MG63 (cell line): ENCODE measurements at places on chromosomes 1 and 21. TPM values are rescaled to one million over a fixed set of nuclear protein-coding genes. Genes with fewer than 3 reads are reported as not detected.

GRCh38 chr1:78045563-78045925 lies 222 bp upstream of the GIPC2 start:
- DNase-seq = no peak

- DNase-seq = peak; percentile 69
Observed at GRCh38 chr1:46179138-46180081, 3.1 kb upstream of the P3R3URF start.

DNA sequence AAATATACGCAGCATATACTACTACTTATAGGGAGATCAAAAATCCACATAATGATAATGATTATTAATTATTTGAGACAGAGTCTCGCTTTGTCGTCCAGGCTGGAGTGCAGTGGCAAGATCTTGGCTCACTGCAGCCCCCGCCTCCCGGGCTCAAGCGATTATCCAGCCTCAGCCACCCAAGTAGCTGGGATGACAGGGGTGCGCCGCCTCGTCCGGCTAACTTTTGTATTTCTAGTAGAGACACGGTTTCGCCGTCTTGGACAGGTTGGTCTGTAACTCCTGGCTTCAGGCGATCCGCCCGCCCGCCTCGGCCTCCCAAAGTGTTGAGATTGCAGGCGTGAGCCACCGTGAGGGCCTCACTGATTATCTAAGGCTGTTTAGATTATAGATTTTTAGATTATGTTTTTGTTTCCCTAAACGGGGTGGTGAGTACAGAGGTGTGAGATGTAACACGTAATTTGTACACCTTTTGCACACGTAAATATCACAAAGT lies 548 bp upstream of the SLC25A33 start:
- DNase-seq = no peak

- no peak for DNase-seq
Observed at GRCh38 chr21:45332415-45332814, 44.7 kb upstream of the POFUT2 start.

GRCh38 chr1:78176448-78176847 lies 130.7 kb downstream of the GIPC2 start:
- peak; percentile 56 for DNase-seq

- peak; percentile 67 for DNase-seq
Observed at GRCh38 chr1:8133190-8133589, 107.1 kb upstream of the ERRFI1 start.

GRCh38 chr1:173861731-173862145 lies 6.1 kb downstream of the GAS5 start:
- DNase-seq = peak; percentile 34

DNA sequence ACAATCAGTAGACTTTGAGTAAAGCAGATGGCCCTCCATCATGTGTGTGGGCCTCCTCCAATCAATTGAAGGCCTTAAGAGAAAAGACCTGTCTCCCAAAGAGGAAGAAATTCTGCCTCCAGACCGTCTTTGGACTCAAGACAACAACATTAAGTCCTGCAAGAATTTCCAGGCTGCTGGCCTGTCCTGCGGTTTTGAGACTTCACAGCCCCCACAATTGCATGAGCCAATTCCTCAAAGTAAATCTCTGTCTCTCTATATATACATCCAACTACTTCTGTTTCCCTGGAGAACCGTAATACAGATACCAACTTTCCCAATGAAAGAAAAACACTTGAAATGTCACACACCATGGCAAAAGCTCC lies 16.4 kb downstream of the REG4 start:
- no peak for DNase-seq

DNA sequence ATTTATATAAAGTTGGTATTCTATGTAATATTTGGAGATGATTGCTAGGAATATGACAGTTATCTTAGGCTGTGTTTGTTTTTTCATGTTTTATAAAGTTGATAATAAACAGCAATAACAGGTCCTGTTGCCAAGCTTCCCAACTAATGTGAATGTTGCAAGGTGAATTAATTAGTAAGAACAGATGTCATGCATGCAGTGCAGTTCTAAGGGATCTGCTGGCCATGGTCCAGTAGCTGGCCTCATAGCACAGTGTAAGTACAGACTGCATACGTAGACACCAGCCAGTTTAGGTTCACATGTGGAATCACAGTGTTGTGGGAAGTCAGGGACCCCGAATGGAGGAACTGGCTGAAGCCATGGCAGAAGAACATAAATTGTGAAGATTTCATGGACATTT lies 478.2 kb downstream of the NEGR1 start:
- DNase-seq = no peak

DNA sequence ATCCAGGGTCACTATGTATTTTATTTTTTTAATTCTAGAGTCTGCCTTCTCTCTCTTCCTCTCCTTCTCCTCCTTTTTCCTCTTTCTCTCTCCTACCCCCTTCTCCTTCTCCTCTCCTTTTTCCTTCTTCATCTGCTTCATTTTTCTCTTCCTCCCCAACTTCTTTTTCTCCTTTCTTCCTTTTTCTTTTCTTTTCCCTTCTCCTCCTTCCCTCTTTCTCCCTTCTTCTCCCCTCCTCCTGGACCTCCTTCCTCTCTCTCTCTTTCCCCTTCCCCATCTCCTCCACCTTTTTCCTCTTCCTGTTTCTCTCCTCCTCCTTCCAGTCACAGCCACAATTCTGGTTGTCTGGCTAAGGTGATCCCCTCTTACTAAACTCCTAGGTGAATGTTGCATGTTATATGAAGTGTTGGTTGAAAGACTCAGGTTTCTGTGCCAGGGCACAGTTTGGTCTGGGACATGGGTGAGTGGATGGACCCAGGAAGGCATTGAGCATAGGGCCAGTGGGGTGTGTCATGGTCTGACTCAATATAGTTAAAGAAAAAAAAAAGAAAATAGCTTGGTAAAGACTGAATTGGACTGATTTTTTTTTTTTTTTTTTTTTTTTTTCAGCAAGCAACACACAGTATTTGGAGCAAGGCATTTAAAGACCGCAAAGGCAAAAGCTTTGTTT lies 266.9 kb downstream of the TGFB2 start:
- DNase-seq = peak; percentile 5

GRCh38 chr1:67838180-67838910 lies 5.1 kb upstream of the GNG12 start:
- DNase-seq = peak; percentile 68

GRCh38 chr1:13697738-13698137 lies 2.2 kb upstream of the PRDM2 start:
- no peak for DNase-seq

- DNase-seq = no peak
Observed at GRCh38 chr1:41900603-41901444, 17.9 kb downstream of the HIVEP3 start.

DNA sequence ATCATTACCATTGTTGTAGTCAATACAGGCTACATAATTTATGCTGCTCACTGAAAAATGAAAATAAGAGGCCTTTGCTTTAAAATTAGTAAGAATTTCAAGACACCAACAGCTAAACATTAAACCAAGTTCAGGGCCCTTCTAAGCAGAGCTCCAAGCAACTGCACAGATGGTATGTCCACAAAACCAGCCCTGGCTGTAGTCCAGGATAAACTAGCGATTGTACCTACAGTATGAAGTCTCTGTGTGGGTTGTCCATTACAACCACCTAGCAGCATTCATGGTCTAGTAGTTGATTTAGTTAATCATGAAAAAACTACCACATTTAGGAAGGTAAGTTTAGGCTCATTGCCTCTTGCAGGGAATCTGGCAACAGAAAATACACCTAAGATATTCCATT lies 35.3 kb downstream of the CLCA4 start:
- no peak for DNase-seq

DNA sequence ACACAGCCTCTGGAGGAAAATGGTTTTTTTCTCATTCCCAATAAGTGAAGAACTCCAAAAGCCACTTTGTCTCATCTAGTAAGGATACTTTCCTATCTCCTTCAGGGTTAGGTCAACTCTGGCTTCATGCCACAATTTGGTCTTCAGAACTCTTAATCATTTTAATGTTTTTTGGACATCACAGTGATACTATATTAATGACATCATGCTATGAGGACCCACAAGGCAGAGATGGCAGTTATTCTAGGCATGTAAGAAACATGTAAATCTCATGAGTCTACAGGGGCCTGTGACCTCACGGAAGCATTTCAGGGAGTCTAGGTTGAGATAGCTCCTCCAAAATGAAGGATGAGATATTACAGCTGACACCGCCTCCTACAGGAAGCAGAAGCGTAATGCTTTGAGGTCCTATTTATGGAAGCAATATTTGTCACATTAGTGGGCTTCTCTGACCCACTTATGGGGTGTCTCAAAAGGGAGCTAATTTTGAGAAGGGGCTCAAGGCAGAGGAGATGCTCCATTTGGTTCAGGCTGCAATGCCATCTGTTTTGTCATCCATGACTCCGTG lies 5.0 kb upstream of the GPR137B start:
- no peak for DNase-seq

DNA sequence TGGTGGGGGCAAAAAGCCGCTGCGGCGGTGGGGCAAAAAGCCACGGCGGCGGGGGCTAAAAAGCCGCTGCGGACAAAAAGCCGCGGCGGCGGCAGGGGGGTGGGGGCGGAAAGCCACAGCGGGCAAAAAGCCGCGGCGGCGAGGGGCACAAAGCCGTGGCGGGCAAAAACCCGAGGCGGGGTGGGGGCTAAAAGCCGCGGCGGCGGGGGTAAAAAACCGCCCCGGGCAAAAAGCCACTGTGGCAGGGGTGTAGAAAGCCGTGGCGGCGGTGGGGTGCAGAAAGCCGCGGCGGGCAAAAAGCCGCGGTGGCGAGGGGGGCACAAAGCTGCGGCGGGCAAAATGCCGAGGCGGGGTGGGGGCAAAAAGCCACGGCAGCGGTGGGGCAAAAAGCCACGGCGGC lies 3901.8 kb downstream of the SRGAP2C start:
- no peak for DNase-seq

DNA sequence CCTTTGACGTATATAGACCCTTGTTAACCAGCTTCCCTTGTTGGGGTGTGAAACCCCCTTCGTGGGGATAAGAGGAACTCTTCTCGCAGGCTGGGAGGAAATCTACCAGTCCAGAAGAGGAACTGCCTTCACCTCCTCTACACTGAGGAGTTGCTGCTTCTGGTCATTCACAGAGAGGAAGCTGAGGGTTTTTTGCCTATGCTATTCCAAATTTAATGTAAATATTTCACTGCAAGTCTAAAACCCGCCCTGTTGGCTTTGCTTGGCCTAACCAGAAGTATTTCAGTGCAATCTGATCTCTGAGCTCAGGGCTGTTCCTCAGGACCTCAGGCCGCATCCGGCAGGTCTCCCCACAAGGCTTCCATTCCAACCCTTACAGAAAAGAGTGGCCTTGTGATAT lies 150.1 kb downstream of the HIVEP3 start:
- DNase-seq = no peak

- no peak for DNase-seq
Observed at GRCh38 chr1:30714025-30714424, 9.4 kb downstream of the MATN1 start.

GRCh38 chr21:14609274-14609673 lies 63.2 kb upstream of the SAMSN1 start:
- DNase-seq = no peak

GRCh38 chr1:161481624-161482392 lies 23.4 kb upstream of the FCGR2A start:
- DNase-seq = peak; percentile 54

- DNase-seq = no peak
Observed at GRCh38 chr1:190897233-190897632, 419.6 kb upstream of the BRINP3 start.

DNA sequence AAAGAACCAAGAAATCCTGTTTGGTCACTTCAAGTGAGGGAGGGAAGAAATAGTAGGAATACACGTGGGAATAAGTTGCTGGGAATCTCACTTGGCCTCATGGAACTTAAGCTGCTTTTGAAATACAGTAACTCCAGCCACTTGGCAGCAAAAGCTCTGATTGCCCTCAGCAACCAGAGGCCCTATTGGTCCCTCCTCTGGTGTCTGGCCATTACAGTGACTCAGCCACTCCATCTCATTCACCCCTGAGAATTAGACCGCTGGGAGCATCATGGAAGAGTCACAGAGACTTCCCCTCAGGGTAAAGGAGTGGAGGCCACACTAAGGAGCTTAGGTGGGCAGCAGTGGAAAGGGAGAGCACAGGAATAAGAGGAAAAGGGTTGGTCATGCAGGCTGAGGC lies 99.6 kb downstream of the ELAVL4 start:
- peak; percentile 46 for DNase-seq

DNA sequence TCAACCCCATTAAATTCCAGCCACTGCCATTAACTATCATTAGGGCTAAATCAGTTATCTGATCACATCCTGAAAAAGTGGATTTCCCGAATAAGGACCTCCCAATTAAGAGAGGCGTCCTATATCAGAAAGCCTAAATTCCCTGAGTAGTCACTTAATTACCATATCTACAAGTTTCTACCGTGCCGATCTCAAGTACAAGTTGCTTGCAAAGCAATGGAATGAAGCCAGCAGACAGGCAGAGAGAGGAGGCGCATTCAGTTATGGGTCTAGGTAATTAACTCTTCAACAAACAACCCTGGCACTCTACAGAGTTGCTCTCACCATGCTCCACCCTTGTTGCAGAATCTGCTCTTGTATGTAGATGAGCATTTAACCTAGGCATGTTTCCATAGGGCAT lies 494.6 kb upstream of the RUNX1 start:
- no peak for DNase-seq

- DNase-seq = no peak
Observed at GRCh38 chr1:184608581-184608980, 146.1 kb downstream of the EDEM3 start.

DNA sequence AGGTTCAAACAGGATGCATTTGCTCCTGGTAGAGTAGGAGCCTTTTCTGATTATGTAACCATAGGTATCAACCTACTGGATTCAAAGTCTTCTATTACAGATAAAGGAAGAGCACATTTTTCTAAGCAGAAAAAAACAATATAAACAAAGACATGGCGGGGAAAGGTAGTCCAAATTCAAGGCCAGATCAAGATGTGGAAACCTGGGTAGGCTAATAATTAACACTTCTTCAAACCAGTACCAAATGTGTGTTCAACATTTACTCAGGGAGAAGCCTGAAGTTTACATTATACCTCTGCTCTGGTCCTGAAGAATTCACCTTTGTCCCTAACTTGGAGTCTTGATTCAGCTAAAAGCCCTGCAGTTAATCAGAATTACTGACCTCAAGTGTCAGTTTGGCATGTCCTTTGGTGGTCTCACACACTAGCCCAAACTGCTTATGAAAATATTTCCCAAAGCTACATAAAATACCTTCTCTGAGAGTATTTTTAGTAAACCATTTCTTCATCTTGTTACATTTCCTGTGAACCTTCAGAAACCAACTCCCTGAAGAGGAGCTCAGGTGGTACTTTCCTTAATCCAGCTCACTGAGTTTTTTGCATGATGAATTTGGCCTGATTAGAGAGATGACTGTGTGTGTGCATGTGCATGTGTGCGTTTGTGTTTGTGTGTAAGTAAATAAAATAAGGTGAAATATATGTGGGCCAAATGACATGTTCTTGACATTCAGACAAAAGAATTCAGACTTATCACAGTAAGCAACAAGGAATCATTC lies 70.2 kb downstream of the TOR3A start:
- no peak for DNase-seq

PADI1 gene
- 0.03 TPM in 1 of 2 replicates, not detected in the other for total RNA-seq

HFM1 gene
- total RNA-seq = 0.07 TPM in 1 of 2 replicates, not detected in the other

SPRR4 gene
- not detected in 2 replicates for total RNA-seq

AGO4 gene
- total RNA-seq = 1.2 and 2.5 TPM in 2 replicates

KIAA0040 gene
- total RNA-seq = 0.66 and 1.2 TPM in 2 replicates

IL20 gene
- not detected in 2 replicates for total RNA-seq

GJB4 gene
- not detected in 2 replicates for total RNA-seq

CBS gene
- 9.8 and 15.1 TPM in 2 replicates for total RNA-seq

KCNK1 gene
- 0.52 and 0.53 TPM in 2 replicates for total RNA-seq

S100A8 gene
- not detected in 2 replicates for total RNA-seq

WDR4 gene
- 18.9 and 59.2 TPM in 2 replicates for total RNA-seq

MAP1LC3C gene
- total RNA-seq = 2.2 and 3.3 TPM in 2 replicates

SH2D1B gene
- not detected in 2 replicates for total RNA-seq

BSND gene
- total RNA-seq = not detected in 2 replicates
